ENCODE measurements at places on chromosomes 5 and 9.

GRCh38 chr9:131395157-131396098 is 1.5 kb downstream of the PRRC2B start:
- DNase-seq: peak; percentile 15

DNA sequence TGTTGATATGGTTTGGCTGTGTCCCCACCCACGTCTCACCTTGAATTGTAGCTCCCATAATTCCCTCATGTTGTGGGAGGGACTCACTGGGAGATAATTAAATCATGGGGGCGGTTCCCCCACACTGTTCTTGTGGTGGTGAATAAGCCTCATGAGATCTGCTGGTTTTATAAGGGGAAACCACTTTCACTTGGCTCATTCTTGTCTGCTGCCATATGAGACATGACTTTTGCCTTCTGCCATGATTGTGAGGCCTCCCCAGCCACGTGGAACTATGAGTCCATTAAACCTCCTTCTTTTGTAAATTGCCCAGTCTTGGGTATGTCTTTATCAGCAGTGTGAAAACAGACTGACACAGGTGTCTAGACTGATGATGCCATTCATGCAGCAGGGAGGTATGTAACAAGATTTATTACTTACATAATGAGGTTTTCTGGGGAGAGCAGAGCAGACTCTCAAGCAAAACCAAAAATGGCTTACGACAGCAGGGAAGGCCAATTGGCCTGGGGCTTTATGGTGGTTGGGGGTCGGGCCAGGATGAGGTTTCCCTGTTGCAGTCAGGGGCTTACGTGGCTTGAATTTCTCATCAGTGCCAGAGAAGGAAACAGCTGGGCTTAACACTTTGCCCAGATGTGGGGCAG is 9.5 kb upstream of the COMMD10 start:
- DNase-seq: no peak

- no peak for DNase-seq
Observed at GRCh38 chr9:75451505-75451904, 363.2 kb downstream of the OSTF1 start.

GRCh38 chr5:37005252-37005651 is 128.7 kb downstream of the NIPBL start:
- DNase-seq: no peak

DNA sequence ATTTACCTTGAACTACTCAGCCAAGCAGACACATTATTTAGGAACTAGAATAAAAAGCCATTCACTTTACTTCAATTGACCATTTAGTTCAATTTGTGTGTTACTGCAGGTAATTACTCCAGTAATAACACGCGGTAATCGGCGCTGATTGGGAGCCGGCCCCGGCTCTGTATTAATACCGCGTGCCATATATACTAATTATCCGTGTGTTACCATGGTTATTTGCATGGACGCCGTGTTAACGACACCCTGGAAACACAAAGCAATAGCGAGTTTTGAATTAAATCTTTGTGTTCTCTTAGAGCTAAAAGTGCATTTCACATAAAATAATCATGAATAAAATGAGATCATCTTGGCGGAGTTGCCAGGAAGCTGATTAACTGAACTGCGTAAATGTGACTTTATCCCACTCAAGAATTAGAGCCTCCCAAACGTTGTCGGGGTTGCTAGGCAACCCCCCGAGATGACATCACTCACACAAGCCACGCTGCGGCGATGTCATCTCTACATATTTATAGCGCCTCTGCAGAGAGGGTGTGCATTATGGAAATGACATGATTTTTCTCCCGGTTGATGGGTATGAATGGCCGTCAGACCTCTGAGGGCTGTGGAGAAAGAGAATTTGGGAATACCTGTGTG is 41.4 kb upstream of the RNU6ATAC start:
- no peak for DNase-seq

DNA sequence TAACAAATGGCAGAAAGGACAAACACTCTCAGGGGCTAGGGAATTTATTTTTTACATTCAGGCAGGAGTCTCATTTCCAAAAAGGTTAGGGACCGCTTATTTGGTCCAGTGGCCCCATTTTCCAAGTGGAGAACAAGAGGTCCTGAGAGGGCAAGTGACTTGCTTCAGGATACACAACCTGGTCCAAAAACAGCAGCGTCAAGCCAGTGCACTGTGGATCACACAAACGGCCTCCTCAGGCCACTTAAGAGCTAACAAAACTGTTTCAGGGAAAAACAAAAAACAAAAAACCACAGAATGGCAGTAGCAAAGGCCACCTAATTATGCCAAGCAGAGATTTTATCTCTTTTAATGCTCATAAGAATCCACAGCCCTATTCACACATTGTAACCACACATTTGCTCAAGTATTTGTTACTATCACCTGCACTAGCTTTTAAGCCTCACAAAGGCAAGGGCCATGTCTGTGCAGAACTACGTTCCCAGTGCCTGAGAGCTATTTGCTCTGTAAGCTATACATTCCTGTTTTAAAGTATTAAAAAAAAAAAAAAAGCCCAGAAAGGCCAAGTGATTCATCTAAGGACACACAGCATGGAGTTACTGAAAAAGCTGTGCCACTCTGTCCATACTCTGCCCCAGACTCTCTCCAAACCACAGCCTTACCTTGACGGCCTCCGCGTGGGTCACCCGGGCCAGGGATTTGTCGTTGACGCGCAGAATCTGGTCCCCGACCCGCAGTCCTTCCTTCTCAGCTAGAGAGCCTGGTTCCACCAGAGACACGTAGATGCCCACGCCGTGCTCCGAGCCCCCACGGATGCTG is 1.5 kb downstream of the WHRN start:
- DNase-seq: no peak

DNA sequence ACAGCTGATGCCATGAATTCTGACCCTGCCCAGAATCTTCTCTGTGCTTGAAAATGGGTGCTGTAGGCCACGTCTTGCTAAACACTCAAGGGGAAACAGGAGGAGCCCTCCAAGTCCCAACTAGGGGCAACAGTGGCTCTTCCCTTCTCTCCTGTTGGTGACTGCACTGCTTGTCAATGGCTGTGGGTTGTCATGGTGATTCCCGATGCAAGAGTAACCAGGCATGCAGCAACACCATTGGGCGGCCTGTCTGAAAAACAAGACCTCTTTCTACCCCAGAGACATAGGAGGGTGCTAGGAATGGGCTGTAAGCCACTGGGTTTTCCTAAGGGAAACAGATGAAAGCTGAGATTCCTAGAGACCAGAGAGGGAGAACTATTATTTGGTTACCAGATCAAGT is 201.7 kb upstream of the PANK3 start:
- DNase-seq: no peak

GRCh38 chr9:131912069-131912468 is 167.6 kb downstream of the MED27 start:
- no peak for DNase-seq

DNA sequence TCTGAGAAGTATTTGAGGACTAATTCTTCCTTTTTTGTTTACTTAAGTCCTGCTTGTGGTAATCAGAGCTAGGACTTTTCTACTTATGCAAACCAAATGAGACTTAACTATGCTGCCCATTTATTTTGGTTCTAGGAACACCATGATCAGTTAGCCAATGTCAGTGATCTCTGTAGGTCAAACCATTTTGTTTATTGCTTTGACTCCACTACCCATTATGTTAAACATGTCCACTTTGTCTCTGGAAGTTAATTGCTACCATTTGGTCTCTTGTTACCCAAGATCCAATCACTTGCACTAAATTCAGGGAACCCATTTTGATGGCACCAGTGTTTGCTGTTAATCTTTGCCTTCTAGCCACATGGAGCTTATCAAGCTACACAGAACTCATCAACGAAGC is 161.9 kb downstream of the CCDC171 start:
- DNase-seq: no peak

DNA sequence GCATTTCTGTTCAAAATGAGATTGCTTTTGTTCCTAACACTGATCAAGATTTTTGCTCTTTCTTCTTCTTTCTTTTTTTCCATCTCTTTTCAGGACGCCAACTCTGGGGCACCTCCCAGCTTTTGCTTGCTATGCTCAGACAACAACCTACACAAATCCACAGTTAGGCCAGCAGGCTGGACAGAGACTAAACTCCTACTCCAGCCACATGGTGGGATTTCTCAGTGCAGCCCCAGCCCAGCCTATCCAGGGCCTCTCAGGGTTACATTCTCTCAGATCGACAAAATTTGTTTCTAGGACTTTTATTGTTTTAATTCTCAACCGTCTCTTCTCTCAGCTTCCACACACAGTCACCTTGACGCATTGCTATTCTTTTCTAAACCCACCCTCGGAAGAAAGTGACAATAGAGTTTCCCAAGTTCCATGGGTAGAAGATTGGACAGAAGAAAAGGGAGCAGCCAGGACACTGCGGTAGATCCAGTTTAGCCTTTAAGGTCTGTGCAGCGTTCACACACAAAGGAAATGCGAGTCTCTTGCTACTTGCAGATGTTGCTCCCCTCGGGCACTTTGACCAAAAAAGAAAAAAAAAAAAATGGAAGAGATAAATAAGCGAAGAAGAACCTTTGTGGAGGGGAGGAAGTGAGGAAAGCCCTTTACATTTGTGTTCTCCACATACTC is 588.6 kb upstream of the GRAMD2B start:
- DNase-seq: no peak

- no peak for DNase-seq
Observed at GRCh38 chr5:159497221-159497620, 166.9 kb upstream of the IL12B start.

DNA sequence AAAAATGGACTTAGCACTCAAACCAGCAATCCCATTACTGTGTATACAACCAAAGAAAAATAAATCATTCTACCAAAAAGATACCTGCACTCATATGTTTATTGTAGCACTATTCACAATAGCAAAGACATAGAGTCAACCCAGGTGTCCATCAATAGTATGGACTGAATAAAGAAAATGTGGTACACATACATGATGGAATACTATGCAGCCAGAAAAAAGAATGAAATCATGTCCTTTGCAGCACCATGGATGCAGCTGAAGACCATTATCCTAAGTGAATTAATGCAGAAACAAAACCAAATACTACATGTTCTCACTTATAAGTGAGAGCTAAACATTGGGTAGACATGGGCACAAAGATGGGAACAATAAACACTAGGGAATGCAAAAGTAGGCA is 236.8 kb upstream of the POU5F2 start:
- DNase-seq: no peak

- no peak for DNase-seq
Observed at GRCh38 chr9:22278426-22278825, 168.2 kb upstream of the DMRTA1 start.

Data from AML-193 (cell line).